Non-pigmented ciliary epithelial cell (primary cell): ENCODE measurements at places on chromosomes 6 and 20.

DNA sequence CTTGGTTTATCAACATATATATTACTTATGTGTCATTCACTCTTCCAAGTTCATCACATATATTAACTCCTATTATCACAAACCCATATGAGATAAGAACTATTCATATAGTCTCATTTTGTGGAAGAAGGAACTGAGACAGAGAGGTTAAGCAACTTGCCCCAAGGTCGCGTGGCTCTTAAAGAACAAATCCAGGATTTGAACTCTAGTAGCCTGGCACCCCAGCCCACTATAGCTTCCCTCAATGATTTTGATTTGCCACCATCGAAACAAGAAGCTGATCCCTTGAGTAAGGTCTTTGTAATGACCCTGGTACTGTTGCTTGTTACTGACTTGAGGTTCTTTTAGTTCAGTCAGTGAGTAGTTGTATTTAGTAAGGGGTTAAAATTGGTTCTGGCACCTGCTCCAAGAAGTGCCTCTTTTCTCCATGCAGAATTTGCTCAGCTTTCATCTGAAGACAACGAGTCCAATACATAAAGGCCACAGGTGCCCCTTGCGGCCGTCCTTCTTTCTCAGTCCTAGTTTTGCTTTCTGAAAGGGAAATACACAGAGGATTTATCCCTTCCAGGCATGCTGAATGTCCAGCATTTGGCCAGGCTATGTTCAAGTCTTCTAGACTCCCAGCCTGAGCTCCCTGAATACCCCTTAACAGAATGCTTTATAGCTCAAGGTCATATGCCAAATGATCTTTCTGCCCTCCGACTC lies 253.0 kb downstream of the TBC1D7 start:
- DNase-seq, result no peak

GRCh38 chr6:137016356-137016755 lies 28.4 kb downstream of the IL20RA start:
- no peak for DNase-seq

- DNase-seq, result no peak
Measured at GRCh38 chr6:119163006-119163405, 84.5 kb upstream of the FAM184A start.

- no peak for DNase-seq
Measured at GRCh38 chr6:21522797-21523456, 70.6 kb upstream of the SOX4 start.

GRCh38 chr6:116580198-116580597 lies 8.9 kb downstream of the RWDD1 start:
- peak; percentile 62 for DNase-seq

DNA sequence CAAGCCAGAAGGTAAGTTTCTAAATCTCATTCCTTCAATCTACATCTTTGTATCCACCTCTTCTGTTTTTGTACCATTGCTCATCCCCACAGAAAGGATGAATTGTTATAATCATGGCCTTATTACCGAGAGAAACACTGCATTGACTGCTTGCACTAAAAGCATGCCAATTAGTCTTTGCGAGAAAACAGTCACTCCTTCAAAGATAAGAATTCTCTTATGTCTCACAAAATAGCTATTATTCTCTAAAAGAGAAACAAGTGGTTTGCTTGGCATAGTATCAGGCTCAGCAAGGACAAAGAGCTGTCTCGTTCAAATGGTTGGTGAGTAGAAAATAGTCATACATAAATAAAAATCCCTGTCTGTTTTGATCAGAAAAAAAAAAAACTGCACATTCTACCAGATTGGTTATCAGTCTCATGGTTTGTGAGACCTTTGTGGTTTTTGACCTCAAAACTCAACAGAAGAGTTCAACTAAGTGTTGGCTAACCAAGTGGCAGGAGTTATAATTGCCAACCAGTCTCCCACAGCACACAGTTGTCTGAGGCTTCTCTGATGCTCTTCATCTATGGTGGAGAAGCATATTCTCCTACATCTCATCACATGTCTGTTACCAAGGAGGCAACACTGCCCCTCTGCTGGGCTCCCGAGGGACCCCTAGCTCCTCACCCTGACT lies 35.1 kb upstream of the ARMH2 start:
- no peak for DNase-seq

DNA sequence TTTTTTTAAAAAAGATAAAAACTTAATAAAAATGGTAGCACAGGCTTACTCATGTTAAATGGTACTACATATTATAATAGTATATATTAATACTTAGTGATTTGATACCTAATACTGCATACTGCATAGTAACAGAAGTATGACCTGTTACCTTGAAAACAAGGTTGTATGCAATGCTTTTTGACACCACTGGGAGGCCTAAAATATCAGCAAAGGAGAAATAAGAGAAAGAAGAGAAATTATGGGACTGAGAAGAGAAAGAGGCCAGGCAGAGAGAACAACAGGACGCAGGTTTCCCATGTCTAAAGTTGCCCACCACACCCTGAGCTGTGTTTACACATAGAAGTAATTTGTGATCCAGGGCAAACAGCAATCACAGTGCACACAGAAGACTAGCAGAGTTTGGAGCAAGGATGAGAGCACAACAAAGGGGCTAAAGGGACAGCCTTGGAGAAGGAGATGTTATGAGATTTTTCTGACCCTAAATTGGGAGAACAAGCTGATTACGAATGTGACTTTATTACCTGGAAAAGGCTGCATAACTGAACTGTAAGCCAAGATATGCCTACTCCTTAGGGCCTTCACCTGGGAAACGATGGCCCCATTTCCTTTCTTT lies 73.2 kb downstream of the ROS1 start:
- no peak for DNase-seq

DNA sequence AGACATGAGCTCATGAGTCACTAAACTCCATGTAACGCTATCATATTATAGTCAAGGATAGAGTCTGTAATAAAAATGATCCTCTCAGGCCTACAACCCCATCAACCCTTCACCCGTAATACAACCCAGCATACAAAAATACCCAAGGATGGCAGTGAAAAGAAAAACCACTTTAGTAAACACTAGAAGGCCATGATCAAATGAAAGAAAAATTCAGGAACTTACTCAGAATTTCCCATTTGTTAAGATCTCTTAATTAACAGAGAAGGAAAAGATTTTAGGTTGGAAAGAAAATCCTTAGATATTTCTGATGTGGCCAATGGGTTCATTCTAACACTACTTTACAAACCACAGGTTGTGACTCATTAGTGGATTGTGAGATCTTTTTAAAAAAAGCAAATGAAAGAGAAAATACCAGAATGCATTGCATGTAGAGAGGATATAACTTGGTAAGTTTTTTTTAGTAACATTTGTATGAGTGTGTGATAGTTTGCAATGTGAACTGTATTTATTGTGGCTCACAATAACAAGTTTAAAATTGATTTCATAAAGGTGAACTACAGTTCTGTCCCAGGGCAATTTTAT lies 8.0 kb upstream of the UBE2J1 start:
- DNase-seq, result no peak

DNA sequence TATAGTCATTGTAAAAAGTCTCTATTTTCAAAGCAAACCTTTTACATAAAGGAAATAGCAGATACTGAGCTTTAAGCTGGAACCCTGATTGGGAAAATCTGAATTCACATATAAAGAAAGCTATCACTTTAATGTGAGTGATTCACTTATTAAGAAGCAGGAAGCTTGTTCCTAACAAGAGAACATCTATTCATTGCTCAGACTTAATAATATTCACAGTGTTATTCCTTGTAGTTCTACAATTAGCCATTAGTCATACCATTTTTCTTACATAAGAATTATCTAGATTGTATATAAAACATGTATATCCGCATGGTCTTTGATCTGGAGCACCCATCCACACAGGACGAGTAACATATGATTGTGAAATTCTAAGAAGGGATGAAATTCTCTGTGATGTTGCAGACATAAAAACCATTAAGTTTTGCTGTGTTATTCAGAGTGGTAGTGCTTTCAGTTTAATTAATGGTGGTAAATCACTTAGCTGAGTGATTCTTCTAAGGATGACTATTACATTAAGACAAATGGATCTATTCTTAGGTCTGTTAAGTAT lies 71.1 kb upstream of the FOXQ1 start:
- peak; percentile 17 for DNase-seq

- DNase-seq, result no peak
Measured at GRCh38 chr6:41642960-41643898, 5.0 kb downstream of the MDFI start.

DNA sequence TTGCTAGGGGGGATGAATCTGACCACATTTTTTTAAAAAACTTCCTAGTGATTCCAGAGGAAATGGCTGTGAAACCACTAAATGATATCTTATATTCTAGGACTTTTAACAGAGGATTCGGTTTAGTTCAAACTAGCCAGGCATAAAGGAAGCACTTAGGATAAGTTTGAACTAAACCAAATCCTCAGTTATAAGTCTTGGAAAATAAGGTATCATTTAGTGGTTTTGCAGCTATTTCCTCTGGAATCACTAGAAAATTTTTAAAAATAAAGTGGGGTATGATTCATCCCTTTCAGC lies 327.9 kb upstream of the QKI start:
- no peak for DNase-seq

DNA sequence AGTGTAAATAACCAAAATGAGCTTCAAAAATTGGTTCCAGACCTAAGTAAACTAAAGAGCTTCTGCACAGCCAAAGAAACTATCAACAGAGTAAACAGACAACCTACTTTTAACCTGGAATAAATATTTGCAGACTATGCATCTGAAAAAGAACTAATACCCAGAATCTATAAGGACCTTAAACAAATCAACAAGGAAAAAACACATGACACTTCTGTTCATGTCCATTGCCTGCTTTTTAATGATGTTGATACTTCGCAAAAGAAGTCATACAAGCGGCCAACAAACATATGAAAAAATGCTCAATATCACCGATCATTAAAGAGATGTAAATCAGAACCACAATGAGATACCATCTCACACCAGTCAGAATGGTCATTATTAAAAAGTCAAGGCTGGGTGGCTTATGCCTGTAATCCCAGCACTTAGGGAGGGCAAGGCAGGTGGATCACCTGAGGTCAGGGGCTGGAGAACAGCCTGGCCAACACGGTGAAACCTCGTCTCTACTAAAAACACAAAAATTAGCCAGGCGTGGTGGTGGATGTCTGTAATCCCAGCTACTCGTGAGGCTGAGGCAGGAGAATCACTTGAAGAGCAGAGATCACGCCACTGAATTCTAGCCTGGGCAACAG lies 42.5 kb upstream of the DST start:
- DNase-seq, result no peak

DNA sequence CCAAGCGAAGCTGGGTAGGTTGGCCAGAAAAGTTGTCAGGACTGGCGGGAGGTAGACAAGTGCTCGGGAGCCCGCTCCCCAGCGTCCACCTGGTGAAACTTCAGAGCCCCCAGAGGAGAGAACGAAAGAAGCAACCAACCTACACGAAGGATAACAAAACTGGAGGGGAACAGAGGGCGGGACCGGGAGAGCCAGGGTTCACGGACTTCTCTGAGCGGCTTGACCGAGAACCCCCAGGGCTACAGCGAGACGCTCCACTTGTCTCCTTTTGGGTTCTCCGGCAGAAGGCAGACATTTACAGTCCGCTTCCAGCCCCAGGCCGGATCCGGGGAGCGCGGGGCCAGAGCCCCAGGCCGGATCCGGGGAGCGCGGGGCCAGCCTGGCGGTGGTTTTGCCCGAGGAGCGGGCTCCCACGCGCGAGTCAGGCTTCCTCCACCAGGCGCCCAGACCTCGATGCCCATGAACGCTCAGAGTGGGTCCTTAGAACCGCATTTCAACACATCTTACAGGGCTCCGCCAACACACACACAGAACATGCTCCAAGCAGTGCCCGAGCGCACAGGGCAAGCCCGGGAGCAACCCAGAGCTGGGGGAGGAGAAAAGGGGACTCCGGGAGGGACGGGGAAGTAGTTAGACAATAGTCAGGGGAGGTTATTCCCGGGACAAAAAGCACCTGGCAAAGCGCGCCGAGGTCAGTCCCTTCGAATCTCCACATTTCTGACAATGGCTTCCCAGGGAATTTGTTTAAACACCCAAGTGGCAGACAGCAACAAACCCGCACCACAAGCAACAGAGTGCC lies 1.1 kb downstream of the PTPRK start:
- no peak for DNase-seq

DNA sequence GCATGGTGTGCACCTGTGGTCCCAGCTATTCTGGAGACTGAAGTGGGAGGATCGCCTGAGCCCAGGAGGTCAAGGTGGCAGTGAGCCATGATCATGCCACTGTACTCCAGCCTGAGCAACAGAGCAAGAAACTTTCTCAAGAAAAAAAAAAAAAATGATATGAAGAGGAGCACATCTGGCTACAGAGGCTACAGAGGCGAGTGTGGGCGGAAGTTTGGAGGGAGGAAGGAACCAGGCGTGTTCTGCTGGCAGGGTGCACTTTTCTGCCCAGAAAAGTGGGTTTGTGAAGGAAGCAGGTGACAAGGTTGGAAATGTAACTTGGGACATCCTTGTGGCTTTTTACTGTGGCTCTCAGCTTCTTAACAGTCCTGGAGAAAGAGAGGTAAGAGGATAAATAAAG lies 96.7 kb downstream of the SNX5 start:
- DNase-seq, result no peak

GRCh38 chr6:157045831-157046454 lies 268.8 kb downstream of the ARID1B start:
- no peak for DNase-seq

- no peak for DNase-seq
Measured at GRCh38 chr20:60203451-60203850, 245.2 kb downstream of the CDH26 start.

- no peak for DNase-seq
Measured at GRCh38 chr6:125787791-125788190, 3.0 kb upstream of the NCOA7 start.

GRCh38 chr20:1415667-1416468 lies 23.0 kb upstream of the FKBP1A start:
- peak; percentile 92 for DNase-seq

DNA sequence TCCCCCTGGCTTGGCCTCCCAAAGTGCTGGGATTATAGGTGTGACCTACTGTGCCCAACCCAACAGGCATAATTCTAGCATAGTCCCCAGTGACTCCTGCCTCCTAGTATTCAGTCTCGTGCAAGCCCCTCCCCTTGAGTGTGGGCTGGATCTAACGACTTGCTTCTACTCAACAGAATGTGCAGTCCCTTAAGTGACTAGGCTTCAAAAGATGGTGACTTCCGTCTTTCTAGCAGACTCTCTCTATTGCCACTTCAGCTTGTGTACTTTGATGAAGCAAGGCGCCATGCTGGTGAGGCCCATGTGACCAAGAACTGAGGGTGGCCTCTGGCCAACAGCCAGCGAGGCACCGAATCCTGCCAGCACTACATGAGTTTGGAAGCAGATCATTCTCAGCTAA lies 109.6 kb upstream of the TRAF3IP2 start:
- no peak for DNase-seq

DNA sequence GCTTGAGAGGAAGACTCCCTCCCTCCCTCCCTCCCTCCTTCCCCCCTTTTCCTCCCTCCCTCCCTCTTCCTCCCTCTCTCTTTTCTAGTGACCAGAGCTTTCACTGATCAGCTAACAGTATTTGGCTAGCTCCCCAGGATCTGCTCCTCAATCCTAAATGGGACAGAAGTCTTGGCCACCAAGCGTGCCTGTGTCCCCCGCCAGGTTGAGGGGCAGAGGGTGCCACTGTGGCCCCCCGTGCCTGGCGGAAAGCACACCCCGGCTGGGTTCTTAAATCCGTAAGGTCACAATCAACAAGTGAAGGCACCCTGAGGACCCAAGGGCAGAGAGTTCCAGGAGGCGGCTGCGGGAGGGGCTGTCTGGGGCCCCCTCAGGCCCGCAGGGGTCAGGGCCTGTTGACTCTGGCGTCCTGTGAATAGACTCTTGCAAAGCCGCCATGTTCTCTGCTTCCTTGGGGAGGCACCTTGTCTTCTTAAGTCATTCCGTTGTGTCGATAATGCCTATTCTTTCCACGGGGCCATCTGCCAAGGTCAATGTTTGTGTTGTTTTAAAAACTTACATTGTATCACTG lies 38.9 kb upstream of the STX16 start:
- no peak for DNase-seq
